ENCODE measurements at places on chromosomes 11 and 22.

GRCh38 chr22:23751441-23751996, 607 bp upstream of the ZNF70 start:
- no peak for DNase-seq

- DNase-seq = no peak
These were observed 585 bp downstream of the THYN1 start for GRCh38 chr11:134252346-134253187.

GRCh38 chr11:3934658-3935057, 79.2 kb downstream of the STIM1 start:
- DNase-seq = no peak

DNA sequence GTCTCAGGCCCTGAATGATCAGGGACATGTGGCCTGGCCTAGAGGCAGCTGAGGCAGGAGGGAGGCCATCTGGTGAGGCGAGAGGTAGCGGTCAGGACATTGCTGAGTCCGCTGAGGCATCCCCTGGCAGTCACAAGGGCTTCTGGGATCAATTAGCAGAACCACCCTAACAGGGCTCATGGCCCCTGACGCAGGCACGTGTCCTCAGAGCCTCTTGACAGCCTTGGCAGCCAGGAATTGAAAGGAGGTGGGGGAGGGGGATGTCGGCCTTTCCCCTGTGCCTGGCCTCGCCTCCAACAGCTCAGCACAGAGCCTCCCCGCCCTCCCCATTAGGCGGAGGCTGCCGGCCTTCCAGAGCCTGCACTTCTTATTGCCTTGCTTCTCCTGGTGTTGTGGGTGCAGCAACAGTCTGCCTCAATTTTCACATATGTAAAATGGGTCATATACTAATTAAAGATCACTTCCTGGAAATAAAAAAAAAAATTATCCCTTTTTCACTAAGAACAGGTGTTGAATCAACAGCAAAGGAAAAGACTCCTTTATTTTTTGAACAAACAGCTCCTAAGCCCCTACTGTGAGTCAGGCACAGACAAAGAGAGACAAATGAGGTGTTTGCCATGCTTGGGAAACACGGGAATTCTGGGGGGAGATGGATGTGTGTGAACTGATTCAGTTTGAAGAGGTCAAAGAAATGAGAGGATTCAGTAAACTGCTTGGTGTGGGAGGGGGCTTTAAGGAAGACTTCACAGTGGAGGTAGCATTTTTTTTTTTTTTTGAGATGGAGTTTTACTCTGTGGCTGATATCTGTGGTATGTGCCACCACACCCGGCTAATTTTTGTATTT, 55.3 kb downstream of the NFAM1 start:
- no peak for DNase-seq

- no peak for DNase-seq
These were observed 98.9 kb upstream of the SLC5A12 start for GRCh38 chr11:26820739-26821138.

- DNase-seq = no peak
These were observed 15.8 kb downstream of the OR10D3 start for GRCh38 chr11:124198897-124199296.

DNA sequence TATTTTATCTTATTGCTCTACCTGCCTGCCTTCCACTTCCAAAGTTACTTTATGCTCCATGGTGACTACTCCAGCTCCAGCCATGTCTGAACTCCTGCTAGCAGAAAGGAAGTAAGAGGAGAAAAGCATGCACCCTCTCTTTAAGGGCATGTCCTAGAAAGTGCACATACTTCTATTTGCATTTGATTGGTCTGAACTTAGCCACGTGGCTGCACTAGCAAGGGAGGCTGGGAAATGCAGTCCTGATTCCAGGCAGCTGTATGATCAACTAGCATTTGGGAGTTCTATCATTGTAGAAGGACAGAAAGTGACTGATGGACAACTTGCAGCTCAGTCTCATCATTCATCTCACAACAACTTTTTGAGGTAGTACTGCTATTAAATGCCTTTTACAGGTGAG, 515.7 kb downstream of the BUD13 start:
- no peak for DNase-seq

GRCh38 chr11:104594228-104594958, 303.9 kb downstream of the CASP12 start:
- no peak for DNase-seq

DNA sequence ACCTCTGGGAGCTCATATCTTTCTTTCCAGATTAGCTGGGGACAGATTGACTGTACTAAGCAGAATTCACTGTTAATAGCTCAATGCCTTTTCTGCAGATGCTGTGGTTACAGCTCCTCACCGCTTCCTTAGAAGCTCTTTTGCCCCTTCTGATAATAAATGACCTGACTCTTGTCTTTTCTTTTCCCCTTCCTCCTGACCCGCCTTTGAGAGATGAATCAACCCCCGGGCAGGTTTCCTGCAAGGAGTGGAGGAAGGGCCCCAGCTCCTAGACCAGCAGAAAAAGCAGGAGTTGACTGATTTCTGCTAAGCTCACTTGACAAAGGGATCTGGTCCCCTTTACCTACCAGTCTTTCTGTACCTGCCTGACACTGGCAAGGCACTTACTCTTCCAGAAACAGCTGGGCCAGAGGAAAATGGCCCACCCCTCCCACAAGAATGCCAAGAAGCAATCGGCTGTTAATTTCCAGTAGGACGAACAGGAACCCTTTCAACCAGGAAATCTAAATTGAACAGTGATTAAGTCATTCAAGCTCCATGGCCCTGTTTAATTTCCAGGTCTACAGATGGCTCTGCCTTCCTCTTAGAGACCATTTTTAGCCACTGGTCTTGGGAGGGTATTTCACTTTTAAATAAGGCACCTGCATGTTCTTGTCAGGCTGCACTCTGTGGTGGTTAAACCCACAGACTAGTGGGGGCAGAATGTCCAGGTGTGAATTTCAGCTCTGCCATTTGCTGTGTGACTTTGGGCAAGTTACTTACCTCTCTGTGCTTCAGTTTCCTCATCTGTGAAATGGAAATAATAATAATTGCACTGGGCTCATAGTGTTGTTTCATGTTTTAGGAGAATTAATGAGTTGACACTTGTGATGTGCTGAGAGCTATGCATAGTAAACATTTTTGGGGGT, 67.5 kb downstream of the PRR5L start:
- no peak for DNase-seq

- no peak for DNase-seq
These were observed 243.5 kb downstream of the SBF2 start for GRCh38 chr11:10050561-10050960.

DNA sequence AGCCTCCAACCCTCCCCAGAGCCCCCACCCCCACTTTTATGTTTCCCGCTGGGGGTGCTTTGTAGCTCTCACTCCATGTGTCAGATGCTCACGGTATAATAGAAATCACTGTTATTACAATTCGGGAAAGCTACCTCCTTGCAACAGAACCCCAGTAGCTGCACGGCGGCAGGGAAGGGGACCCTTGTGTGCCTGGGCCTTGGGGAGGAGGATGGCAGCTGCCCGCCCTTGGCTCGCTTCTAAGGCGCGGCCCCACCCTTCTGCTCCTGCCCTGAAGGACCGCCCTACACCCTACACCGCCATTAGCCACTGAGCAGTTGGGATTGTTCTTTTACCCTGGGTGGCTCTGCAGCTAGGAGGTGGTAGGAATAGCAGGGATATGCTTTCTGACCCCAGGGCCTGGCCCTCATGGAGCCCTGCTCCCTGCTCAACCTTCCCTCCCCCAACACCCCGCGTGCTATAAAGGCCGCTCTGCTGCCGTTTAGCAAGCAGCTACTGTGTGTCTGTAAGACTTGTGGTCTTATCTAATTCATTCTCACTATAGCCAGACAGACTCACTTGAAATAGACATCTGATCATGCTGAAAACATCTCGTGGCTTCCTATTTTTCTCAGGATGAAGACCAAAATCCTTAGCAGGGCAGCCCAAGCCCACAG, 219.7 kb downstream of the CEP164 start:
- no peak for DNase-seq

DNA sequence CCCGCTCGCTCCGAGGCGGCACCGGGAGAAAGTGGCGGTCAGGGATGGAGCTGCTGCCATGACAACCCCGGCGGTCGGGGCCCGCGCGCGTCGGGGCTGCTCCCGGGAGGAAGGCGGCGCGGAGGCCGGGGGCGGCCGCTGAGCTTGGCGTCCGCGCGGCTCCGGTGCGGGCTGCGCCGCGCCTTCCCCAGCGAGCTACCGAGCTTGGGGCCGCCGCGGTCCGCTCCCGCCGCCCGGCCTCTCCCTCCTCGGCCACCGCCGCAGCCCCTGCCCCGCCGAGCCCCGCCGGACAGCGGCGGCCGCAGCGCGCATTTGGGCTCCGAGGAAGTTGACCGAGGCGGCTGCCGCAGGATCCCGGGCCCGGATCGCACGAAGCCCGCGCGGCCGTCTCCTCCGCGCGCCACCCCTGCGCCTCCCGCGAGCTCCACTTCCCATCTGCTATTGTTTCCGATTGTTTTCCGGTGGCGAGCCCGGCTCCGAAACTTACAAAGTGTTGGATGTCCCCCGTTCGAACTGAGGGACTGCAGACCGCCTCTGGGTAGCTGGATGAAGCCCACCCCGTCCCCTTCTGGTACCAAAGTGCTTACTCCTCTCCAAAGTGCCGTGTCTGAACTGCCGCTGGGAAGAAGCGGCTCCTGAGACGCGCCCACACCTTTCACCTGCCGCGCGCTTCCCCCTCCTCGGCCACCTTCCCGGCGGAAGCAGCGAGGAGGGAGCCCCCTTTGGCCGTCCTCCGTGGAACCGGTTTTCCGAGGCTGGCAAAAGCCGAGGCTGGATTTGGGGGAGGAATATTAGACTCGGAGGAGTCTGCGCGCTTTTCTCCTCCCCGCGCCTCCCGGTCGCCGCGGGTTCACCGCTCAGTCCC, 540.3 kb downstream of the NTM start:
- no peak for DNase-seq

GRCh38 chr11:66068154-66068821, 1.8 kb upstream of the PACS1 start:
- peak; percentile 69 for DNase-seq

GRCh38 chr11:92357344-92357743, 132.7 kb downstream of the FAT3 start:
- no peak for DNase-seq

GRCh38 chr11:11786771-11787170, 55.0 kb upstream of the USP47 start:
- DNase-seq = no peak

GRCh38 chr11:63592975-63593395, 21.2 kb downstream of the PLAAT3 start:
- DNase-seq = no peak

GRCh38 chr11:45166604-45166897, 20.1 kb downstream of the PRDM11 start:
- no peak for DNase-seq

GRCh38 chr22:49566693-49567092, 261.0 kb downstream of the BRD1 start:
- no peak for DNase-seq

DNA sequence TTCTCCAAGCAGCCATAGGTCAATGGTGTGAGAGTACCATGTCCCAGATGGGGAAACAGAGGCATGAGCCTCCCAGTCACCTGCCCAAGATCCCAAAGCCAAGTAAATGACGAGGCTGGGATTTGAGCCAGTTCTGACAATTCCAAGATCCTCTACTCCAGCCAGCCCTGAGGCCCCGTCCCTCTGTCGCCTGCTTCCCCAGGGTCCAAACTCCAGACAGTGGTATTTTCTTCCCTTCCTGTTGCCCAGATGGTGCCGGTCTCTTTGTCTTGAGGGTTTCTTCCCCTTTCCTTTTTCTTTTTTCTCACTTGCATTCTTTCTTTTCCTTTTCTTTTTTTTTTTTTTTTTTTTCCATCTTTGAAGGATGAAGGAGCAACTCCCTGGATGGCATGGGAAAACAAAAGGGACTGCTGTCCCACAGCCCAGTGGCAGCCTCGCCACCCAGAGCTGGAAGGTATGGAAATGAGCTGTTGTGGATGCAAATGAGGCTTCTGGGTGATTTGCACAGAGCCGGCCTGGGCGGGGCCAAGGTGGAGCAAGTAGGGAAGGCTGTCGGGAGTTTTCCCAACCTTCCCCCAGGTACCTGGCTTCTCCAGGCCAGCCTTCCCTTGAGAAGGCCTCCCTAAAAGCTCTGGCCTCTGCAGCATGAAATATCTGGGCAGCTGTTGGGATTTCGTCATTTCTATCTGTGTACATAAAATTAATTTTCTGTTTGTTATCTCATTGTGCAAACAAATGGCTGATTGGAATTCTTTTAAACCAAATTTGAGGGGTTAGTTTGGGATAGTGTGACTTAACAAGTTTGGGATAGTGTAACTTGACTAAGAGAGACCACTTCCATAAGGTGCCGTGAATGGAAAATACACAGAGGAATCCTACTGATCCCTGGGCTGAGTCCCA, 146.8 kb downstream of the MN1 start:
- DNase-seq = no peak

GRCh38 chr11:114762408-114762807, 84.1 kb downstream of the NXPE2 start:
- DNase-seq = no peak

DNA sequence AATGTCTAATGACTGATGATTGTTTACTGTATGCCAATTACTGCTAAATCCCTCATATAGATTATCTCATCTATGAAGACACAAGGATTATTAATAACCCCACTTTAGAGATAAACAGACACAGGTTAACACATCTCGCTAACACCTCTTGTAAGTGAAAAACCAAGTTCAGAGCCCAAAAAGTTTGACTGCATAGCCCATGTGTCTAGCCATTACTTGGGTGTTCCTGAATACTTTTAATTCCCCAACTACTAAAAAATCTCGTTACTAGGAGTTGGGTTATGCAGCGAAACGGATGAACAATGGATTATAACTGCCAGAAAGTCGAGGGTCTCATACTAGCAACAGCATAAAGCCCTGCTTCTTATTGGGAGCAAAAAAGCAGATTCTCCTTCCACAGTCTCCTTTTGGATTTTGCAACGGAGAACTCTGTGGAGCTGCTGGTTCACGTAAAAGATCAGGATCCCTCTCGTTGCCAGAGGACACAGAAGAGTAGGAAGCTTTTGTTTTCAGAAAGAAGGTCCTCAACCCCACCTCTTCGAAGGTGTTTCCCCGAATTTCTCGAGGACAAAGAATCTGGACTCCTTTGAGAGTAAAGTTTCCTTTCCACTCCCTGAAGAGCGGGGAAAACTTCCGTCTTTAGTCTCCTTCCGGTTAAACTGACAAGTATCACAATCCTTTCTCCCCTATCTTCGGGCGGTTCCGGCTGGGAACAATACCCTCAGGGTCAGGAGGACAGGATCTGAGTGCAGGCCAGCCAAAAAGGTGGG, 979 bp downstream of the ZBED5 start:
- peak; percentile 1 for DNase-seq

DNA sequence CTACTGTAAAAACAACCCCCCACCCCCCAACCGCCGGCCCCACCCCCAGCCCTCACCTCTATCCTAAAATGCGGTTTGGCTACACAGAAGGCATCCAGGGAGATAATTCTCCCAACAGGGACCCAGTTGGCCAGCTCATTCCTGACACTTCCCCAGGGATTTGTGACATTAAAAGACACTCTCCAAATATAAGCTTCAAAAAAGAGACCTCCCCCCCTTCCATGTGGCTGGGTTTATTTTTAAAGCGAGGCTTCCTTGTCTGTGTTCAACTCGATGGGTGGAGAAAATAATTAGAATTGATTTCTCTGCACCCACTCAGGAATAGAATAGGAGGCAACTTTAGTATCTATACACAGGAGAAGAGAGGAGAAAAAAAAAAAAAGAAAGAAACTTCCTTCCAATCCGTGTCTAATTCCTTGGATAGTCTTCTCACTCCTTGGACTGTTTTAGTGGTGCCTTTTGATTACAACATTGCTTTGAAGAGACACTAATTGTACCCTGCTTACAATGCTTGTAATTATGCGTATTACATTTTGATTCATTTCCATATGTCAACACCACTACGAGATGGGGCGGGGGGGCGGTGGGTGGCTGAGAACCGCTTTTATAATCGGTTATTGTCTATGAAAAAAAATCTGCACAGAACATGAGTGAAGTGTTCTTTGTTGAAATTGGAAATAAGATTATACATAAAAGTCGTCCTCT, 500.4 kb downstream of the MIAT start:
- DNase-seq = no peak

Measured in central memory CD4-positive, alpha-beta T cell (primary cell).